ENCODE measurements at places on chromosomes 6 and 20.

GRCh38 chr20:51931371-51931781, 129.1 kb upstream of the SALL4 start:
- no peak for DNase-seq

DNA sequence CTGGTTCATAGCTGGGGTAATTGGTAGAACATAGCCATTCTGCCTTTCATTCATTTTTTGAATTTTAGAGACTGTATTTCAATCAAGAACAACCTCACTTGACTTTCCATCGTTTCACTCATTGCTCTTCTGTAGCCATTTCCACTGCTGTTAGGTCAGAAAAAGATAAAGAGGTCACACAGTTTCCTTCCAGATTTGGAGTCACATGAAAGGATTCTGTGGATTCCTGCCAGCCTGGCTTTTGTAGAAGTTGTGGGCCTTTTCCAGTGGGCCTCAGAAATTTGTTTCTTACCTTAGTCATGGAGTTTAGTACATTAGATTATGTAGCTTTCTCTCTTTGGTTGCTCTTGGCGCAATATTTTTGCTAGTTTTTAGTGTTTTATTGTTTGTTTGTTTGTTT, 157.8 kb downstream of the SASH1 start:
- DNase-seq = no peak

DNA sequence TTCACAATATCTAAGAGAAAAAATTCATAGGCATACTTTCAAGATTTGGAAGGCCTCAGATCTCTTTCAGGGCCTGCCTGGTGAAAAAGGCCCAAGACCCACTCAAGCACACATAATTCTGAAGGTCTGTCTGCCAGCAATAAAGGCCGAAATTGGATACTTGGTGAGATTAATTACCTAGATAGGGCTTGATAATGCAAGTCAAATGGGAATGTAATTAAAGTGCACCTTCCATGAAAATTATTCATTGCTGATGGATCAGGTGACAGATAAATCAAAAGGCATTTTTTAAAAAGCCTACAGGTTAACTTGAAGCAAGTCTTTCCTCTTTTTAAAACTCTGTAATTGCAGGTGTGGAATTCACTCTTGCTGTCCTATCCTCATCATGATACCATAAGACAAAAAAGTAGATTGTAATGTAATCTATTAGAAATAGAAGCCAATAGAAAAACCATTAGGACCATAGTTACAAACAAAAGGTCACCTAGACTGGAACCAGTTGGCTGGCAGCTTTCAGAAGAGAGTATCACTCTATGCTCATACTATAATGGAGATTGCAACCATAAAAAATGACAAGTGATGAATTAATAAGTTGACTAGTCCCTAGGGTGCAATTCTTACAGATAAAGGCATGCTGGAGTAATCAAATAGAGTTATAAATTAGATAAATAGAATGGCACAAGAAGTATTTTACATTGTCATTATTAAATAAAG, 77.3 kb downstream of the EPHA7 start:
- no peak for DNase-seq

DNA sequence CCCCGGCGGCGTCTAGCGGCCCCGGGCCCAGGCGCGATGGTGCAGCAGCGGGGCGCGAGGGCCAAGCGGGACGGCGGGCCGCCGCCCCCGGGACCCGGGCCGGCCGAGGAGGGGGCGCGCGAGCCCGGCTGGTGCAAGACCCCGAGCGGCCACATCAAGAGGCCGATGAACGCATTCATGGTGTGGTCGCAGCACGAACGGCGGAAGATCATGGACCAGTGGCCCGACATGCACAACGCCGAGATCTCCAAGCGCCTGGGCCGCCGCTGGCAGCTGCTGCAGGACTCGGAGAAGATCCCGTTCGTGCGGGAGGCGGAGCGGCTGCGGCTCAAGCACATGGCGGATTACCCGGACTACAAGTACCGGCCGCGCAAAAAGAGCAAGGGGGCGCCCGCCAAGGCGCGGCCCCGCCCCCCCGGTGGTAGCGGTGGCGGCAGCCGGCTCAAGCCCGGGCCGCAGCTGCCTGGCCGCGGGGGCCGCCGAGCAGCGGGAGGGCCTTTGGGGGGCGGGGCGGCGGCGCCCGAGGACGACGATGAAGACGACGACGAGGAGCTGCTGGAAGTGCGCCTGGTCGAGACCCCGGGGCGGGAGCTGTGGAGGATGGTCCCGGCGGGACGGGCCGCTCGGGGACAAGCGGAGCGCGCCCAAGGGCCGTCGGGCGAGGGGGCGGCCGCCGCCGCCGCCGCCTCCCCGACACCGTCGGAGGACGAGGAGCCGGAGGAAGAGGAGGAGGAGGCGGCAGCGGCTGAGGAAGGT, 715 bp downstream of the SOX12 start:
- DNase-seq = no peak

GRCh38 chr20:400454-401275, 7.4 kb upstream of the RBCK1 start:
- no peak for DNase-seq

DNA sequence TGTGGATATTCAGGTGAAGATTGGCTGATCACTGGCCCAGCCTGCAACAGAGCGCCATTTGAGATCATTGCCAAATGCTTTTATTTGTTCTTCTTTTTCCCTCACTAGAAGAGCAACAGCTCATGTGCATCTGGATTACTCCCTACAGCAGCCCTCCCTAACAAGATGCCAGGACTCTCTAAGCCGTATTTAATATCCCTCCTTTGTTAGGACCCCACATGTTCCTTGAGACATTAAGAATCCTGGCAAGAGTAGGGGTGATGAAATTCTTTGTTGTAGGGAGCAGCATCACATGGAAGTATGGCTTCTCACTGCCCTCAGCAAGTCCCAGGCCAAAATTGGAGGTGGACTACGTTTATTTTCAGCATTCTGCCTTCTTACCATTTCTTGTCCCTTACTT, 167.8 kb downstream of the PAX1 start:
- DNase-seq = no peak

GRCh38 chr20:21436205-21436604, 38.9 kb upstream of the NKX2-4 start:
- DNase-seq = no peak

GRCh38 chr20:36040571-36040970, 72.2 kb downstream of the CNBD2 start:
- DNase-seq = no peak

- no peak for DNase-seq
Observed at GRCh38 chr20:49411221-49411925, 71.1 kb downstream of the KCNB1 start.

- no peak for DNase-seq
Observed at GRCh38 chr20:61303675-61304074, 51.6 kb downstream of the CDH4 start.

DNA sequence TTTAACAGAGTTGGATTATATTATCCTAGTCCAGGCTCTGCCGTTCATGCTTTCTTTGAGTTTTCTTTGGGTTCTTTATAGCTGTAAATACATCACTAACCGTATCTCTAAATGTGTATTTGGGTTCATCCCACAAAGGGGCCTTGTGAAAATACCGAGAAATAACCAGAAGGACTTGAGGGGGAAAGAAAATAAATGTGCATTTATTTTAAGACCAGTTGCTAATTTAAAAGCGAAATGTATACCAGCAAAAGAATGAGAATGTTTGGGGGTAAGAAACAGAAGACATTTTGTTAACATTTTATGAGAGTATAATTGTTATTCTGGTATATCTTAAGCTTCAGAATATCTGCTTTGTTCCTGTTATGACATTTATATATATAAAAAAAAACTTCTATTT, 38.9 kb downstream of the LRRN4 start:
- DNase-seq = no peak

- DNase-seq = no peak
Observed at GRCh38 chr20:63191400-63191799, 24.5 kb downstream of the YTHDF1 start.

DNA sequence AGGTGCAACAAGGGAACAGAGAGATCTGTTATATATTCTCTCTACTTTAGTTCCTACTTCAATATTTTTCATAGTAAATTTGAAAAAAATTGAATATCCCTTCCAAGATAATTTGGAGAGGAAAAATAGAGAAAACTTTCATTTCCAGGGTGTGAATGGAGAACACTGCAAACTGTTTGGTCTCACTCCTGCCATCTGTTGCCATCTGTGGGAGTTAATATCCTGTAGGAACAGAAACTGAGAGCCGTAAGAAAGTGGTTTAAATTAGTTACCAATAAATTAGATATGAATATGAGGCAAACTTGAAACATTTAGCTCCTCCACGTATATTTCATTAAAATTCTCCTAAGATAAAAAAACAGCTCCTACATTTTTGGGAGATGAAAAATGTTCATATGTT, 4.2 kb downstream of the ZNF337 start:
- DNase-seq = no peak

GRCh38 chr6:15441215-15441868, 195.5 kb downstream of the JARID2 start:
- DNase-seq = no peak

DNA sequence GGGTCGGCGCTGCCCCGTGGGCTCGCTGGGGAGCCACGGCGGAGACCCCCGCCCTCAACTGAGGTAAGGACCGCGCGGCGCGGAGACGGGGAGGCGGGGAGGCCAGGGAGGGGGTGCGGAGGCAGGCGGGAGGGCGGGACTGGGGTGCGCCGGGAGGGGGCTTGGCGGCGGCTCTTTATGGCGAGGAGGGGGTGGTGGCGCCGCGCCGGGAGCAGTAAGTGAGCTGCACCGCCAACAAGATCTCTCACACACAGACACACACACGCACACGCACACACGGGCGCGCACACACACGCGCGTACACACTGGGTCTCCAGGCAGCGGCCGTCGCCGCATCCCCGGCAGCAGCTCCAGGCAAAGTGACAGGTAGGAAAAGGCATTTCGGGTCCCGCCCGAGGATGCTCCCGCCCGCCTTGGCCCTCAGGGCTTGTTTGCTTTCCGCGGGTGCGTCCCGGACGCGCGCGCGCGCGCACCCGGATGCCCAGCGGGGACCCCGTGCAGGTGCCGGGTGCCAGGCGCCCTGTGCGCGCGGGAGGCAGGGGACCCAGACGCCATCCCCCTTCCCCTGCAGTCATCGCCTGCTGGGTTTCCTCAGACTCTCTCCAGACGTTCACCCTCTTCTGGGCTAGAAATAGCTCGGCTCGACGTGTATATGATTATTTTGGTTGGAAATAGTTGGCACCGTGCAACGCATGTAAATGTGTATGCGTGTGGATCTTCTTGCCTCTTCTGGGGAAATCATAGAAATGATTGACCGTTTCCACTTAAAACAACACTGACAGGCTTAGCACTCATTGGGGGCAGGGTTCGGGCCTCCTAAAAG, at the start of gene PLCB4:
Gene PLCB4, plus strand, starts transcription at position 247 of the 823 bp plus-strand sequence. CDS start 238,728 bp downstream, outside the sequence.
- no peak for DNase-seq

DNA sequence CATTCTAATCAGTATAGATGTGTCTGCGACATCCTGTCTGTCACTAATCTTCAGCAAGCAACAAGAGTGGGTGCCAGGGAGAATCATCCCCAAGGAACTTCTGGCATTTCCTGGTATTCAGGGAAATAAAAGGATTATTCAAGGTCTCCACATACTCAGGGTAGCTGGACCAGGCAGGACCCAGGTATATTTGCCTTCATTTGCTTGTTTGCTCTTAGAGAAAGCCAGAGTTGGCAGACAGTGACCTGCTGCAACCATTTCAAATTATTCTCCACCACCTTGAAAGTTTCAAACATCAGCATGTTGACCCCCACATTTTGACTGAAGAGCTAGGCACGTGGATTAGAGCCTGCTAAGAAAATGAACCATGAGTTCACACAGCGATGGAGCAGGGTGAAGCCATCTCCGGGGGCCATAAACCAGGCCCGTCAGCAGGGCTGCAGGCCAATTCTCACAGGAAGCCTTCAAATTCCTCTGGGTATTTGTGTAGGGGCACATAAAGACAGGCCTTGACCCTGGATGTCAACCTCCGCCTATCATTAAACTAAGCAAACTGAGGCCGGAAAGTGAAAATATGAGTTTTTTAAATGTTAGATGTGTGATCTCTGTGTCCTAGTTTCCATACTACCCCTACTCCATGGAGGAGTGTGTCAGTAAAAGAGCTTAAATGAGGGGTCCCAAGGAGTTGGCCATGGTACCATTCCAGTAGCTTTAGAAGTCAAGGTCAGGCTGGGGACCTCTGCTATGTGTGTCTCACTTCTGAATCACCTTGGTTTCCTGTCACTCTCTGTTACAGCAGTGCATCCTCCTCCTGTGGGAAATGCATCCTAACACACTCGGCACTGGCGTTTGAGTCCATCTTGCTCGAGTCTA, 32.9 kb downstream of the TRAM2 start:
- no peak for DNase-seq

DNA sequence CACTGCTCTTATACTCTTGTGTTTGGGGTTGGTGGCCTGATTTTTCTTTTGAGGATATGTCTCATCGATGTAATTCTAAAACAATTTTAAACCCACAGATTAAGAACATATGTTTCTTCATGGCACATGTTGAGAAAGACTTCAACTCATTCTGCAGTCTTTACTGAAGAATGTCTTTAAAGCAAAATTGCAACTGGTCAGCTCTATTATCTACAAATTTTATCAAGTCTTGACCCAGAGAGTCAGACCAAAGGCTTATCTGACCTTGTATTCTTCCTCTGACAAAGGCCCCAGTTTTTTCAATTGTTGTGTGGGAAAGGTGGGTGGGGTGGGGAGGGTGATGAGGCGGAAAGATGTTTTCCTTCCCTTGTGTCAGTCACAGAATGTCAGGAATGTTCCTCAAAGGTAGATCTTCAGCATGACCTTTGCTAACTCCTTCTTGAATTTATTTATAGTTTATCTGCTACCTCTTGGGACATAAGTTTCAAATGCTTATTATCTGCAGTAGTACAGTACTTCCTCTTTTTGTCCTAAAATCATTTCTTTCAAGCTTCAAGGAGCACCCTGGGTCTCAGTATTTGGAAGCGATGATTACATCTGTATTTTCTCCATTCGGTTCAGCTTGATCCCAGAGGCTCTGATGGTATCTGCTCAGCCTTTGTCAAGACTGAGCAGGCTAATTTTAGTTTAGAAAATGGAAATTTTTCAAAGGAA, 63.2 kb upstream of the TIAM2 start:
- DNase-seq = no peak

DNA sequence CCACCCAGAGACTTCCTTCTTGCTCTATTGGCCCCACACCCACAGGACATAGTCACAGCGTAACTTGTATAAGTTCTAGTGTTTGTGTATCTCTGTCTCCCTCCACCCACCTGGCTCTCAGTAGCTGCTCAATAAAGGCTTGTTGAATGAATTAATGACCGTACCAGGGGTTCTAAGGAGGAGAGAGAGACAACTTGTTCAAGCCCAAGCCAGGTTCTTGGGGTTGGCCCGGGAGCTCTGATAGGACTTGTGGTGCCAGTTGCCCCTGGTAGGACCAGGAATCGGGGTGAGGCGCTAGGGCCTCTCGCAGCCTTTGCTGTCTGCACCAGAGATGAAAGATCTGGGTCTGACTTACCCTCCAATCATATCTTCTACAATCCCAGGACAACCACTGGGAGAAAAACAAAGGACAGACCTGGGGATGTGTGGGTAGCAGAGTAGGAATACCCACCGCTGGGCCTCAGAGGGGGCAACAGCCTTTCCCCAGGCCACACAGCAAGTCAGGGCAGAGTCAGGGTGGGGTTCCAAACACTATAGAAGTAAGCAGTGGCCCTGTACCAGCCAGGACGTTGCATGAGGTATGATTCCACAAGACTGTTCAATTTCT, 5.3 kb upstream of the TGM2 start:
- no peak for DNase-seq

- DNase-seq = no peak
Observed at GRCh38 chr20:23058240-23058639, 8.8 kb upstream of the THBD start.

Measured in stimulated activated CD4-positive, alpha-beta T cell treated with anti-CD3 and anti-CD28 coated beads, Interleukin-2, amount 100 ng/mL, for 48 hours (primary cell).